ENCODE measurements at places on chromosomes 12 and 14.

DNA sequence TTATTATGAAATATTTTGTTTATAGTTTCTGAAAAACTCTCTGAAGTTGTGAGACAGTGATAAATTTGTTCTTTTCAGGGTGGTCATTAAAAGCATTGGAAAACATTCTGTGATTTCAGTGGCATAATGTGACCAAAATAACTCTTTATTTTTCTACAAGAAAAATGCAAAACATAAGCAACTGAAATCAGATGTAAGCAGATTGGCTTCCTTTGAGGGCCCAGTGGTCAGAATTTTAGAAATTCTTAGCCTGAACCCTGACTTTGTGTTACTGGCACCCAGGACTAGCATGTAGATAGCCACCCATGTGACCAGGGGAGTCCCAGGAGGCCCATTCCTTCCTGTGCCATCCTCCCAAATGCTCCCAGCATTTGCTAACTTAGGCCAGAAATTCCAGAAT is 145.6 kb upstream of the SLC38A2 start:
- no peak for DNase-seq

GRCh38 chr14:55582746-55583145 is 2.7 kb downstream of the KTN1 start:
- no peak for DNase-seq

DNA sequence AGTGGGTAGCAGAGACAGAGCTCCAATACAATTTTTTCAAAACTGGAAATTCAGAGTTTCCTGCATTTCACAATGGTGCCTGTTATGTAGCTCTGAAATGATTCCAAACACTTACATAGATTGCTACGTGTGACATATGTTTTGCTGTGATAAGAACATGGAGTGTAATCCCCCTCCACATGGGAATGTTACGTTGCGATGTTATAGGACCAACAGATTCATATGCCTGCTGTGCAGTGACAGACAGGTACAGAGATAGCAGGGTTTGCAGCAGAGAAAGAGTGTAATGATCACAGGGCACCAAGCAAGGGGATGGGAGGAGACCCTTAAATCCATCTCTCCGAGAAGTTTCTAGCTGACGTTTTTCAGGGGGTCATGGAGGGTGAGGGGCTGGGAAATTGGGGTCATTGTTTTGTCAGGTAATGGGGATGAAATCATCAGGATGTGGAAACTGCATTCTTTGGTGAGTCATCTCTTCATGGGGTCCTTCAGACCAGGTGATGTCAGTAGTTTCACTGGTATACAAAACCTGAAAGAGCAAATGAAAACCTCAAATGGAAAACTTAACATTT is 76.6 kb upstream of the OSBPL8 start:
- no peak for DNase-seq

- no peak for DNase-seq
Measured at GRCh38 chr12:110498984-110499706, 2.8 kb downstream of the VPS29 start.

GRCh38 chr12:402029-402389 is 565 bp downstream of the CCDC77 start:
- no peak for DNase-seq

GRCh38 chr14:44828023-44828422 is 133.7 kb downstream of the KLHL28 start:
- DNase-seq = no peak

- no peak for DNase-seq
Measured at GRCh38 chr14:104394409-104394851, 185.1 kb upstream of the C14orf180 start.

DNA sequence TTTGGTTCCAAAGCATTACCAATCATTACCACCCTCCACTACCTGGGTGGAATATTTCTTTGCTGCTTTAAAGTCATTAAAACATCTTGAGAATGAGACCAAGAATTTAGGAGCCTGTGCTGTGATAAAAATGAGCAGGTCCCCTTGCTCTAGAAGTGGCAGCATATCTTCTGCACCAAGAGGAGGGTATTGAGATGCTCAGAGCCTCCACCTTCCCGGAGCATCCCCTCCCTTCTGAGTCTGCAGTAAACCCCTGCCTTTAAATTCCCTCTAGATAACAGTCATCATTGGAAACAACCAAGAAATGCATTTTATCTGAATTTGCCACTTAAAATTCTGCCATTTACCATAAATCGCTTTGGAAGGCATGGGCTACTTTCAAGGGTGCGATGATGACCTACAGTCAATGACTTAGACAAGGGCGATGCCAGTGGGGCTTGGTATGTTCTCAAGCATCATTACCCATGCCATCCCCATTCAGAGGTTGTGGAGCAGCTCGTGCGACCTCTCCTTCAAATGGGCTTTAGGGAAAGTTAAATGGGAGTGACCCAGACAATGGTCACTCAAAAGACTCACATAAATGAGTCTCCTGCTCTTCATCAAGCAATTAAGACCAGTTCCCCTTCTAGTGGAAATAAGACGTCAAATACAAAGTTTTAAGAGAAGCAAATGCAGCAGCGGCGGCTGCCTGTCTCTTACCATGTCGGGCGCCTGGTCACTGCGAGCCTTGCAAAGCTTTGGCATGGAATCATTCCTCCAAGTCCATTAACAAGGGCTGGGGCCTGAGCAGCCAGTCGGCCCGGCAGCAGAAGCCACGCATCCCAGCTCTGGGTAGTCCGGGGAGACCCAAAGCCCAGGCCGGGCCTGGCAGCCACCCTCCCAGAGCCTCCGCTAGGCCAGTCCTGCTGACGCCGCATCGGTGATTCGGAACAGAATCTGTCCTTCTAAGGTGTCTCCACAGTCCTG is 334.5 kb downstream of the TMEM121 start:
- DNase-seq = no peak

DNA sequence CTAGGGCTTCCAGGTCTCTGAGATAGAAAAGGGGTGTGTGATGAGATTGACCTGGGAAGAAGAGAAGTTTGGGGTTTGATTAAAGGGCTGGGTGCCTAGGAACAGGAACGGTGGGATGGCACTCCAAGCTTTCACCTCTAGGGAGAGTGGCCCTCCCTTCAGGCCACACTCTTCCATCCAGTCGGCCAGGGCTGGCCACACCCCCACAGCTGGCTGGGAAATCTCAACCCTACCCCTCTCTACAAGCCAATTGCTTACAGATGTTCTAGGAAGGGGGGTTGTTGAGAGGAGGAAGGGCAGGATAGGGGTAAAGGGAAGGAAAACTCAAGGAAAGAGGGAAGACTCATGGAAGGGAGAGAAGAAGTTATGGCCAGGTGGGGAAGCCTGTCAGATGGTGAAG is 6.6 kb upstream of the ITGA5 start:
- DNase-seq = no peak

DNA sequence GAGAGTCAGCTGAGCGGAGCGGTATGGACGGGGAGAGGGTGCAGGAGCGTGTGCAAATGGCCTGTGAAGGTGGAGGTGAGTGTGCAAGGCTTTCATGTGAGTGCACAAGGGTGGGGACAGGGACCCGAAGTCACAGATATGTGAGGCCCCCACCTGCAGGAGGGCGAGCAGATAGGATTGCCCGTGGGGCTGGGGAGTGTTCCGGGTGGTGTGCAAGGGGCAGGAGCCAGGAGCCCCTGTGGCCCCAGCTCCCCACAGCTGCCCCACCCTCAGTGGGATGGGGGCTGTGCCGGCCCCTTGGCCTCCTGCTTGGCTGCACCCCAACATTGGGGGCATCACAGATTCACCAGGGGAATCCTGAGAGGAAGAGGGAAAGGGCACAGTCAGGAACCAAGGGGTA is 5.5 kb upstream of the ZNF384 start:
- no peak for DNase-seq
